ENCODE measurements at places on chromosomes 16 and 17. TPM values are rescaled to one million over a fixed set of nuclear protein-coding genes. Genes with fewer than 3 reads are reported as not detected.
A peak's percentile ranks its signal among the peaks of the same experiment; 100 is the strongest.

DNA sequence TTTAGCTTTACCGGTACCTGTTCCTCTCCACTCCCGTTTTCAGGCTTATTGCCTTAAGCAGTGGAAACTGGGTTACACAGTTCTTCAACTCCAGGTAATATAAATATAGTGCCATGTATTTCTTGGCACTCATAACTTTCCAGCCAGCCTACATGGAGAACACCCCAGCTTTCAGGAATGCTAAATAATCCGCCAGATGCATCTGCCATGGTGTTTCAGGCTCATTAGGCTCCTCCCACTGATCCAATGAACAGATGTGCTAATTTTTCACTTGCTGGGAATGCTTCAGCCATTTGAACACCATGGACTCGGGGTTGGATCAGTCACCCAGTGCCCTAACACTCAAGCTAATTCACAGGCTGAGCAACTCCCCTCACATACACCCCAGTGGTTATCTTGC, 4.6 kb downstream of the ANKFN1 start:
- no peak for DNase-seq

DNA sequence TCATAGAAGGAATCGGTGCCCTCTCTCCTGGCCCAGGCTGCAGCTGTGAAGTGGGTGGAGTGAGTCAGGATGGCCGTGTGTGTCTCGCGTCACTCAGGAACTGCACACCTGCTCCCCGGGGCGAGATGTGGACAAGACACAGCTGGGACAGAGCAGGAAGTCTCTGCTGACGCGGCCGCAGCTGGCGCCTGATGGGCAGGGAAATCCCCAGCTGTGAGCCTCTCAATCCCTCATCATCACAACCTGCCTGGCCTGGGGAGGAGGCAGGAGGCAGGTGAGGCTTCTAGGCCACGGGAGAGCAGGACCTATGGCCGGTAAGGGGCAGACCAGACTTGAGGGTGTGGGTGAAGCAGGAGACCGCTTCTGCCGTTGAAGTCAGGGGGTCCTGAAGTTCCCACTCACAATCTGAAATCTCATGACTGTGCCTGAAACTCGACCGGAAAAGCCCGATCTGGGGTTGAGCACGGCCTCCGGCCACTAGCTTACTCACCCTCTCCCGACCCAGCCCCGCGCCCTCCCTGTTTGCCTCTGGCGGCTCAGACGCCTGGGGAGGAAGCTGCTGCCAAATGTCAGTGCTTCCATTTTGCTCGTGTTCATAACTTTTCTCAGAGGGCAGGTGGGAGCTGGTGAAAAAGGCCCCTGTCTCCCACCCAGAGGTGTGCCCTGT, 1.1 kb upstream of the TRPV3 start:
- peak; percentile 81 for DNase-seq

- no peak for DNase-seq
These were observed 5.4 kb downstream of the APOBR start for GRCh38 chr16:28499854-28500253.

DNA sequence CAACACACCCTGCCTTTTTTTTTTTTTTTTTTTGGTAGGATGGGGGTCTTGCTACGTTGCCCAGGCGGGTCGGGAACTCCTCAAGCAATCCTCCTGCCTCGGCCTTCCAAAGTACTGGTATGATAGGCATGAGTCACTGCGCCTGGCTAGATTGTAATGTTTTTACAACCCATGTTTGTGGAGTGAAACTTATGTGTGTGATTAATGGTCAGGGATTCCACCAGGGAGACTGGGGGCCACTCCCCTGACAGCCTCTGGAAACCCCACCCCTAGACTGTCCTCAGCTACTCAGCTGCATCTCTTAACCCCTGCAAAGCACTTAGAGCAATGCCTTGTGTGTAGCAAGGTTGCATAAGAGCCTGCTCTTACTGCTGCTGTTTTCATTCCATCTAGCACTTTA, 220.5 kb downstream of the PARN start:
- peak; percentile 82 for DNase-seq

The CLEC18C gene
- 0.03 TPM for total RNA-seq

The KRT36 gene
- total RNA-seq: not detected

Measured in HT1080 (cell line).